ENCODE measurements at places on chromosomes 2 and 18.

DNA sequence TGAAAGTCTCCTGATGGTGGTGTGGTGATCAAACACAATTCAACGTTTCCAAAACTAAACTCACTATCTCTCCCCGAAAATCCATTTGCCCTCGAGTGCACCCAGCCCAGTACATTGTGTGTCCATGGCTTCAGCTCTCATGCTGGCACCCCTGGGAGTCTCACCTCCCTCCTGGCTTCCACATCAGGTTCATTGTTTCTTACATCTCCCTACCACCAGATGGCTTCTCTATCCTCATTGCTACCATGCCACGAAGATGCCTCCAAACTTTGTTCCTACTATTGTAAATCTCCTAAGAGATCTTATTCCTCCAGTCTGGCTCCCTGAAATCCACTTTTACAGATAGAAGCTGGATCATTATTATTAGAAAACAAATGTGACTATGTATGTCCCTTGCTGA lies 197.0 kb downstream of the MYT1L start:
- DNase-seq = no peak

- no peak for DNase-seq
Measured at GRCh38 chr2:134736167-134736880, 17.5 kb upstream of the TMEM163 start.

DNA sequence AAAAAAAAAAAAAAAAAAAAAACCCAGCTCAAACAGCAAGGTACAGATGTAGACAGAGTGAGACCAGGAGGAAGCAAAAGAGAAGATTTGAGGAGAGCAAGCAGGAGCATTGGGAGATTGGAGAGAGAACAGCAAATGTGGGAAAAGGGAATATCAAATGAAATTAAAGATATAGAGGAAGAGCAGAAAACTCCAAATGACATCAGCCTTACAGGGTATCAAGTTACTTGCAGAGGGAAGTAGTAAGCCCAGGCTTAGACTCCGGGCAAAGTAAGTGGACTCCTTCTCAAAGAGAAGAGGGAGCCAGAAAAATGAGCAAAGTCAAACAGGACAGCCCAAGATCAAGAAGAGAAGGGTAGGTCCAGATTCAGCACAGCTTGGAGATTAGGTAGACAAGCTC lies 93.3 kb upstream of the PPP1CB start:
- DNase-seq = no peak

DNA sequence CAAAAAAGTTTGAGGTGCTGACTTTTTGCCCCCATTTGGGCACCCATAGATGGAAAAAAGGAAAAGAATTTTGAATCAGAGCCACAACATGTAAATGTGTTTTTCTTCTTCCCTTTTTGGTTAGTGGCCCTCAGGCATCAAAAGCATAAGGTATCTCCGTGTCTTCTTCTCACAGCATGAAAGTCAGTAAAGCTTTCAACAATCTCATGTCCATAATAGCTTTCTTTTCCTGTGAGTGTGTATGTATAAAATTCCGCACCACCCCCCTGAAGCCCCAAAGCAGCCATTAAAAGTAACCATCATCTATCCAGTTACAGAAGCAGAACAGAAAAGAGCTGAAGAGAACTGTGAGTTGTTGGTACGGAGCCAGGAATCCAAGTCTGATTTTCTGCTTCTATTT lies 1539.7 kb upstream of the ACVR2A start:
- no peak for DNase-seq

GRCh38 chr2:27721884-27722485 lies 49.5 kb upstream of the MRPL33 start:
- no peak for DNase-seq

- DNase-seq = no peak
Measured at GRCh38 chr2:62150597-62151305, 45.2 kb upstream of the B3GNT2 start.

- DNase-seq = no peak
Measured at GRCh38 chr2:160615706-160616105, 122.1 kb upstream of the RBMS1 start.

DNA sequence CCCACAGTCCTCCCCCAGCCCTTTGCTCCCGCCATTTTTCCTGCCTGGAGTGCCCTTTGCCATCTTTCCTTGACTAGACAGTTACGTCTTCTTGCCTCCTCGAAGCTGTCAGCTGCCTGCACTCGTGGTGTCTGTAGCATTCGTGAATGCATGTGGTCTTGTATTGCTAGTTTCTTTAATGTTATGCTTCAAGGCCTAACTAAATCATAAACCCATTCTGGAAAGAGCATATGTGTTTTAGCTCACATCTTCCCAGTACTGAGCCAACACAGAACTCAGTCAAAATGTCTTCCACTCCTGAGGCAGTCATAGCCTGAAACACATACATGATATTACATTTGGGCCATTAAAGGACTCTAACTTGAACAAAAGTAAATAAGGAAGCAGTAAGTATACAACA lies 35.6 kb downstream of the SPC25 start:
- no peak for DNase-seq

GRCh38 chr2:10897956-10898355 lies 13.8 kb upstream of the KCNF1 start:
- no peak for DNase-seq

- no peak for DNase-seq
Measured at GRCh38 chr2:15771124-15771523, 169.2 kb upstream of the MYCN start.

DNA sequence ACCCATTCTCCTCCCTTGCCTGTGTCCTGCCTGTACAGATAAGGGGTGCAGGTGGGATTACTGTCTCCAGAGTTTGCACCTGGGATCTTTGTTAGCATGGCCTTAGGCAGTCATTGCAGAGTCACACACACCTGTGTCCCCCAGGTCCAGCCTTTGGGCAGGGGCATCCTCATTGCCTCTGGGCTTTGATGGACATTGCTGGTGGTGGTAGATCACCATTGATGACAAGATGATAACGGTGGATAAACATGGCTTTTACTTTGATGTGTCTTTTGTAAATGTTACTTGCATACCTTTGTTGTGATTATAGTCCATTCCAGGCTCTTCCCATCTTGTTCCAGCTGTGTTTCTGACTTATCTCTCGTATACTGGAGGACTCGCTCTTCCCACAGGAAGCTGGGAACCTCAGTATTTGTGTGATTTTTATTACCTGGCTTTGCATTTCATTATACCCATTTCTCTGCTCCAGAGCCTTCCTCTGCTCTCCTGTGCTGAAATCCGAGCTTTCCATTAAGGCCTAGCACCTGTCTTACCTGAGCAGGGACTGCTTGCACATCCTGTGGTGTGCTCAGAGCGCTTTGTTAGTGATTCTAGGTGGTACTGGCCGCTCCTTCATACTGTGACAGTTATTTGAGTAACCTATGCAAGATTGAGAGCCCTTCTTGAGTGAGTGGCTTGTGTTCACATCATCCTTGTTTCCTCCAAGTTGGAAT lies 79.2 kb downstream of the PTPRM start:
- DNase-seq = no peak

DNA sequence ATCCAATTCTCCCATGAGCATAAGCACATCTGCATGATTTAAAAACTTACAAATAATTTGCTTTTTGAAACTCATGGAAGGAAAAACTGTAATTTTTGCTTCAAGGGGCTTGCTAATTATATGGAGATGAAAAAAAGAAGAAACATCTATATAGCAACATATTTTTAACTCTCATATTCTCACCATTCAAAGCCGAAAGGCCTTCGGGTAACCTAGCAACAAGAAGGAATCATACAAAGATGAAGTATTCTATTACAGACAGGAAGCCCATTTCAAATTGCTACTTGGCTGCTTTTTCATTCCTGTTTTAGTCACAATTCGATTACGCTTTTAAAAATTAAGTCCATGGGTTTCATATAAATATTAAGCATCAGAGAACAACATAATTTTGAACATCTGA lies 39.2 kb upstream of the RNU4ATAC start:
- DNase-seq = no peak

GRCh38 chr2:98793897-98794830 lies 63.2 kb upstream of the MGAT4A start:
- no peak for DNase-seq

DNA sequence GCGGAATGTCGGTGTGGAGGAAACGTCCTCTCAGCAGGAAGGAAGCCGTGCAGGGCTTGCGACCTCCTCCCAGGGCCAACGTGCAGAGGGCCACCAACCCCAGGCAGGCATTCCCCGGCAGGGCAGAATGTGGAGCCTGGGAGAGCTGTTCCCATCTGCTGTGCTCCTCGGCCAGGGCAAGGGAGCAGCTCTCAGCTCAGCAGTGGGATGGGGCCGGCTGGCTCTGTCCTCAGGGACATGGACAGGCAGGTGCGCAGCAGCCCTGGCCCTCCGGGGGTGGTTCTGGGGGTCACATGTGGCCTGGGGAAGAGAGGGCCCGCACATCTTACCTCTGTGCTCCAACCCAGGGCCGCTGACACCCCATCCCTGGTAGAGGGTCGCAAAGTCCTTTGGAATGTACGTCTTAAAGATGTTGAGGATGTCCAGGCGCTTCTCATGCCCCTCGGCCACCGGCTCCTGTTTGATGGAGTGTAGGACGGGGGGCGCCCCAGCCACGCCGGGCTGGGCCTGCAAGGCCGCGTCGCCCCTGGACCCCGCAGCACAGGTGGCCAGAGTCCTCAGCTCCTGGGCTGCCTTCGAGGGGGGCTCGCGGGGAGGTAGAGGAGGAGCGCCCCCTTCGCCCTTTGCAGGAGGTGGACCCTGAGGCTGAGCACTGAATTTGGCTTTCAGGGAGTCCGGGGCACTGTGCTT lies 116.4 kb downstream of the ZNF516 start:
- no peak for DNase-seq

- no peak for DNase-seq
Measured at GRCh38 chr18:56333839-56334238, 304.6 kb downstream of the TXNL1 start.

- no peak for DNase-seq
Measured at GRCh38 chr18:28159055-28159454, 17.9 kb downstream of the CDH2 start.

DNA sequence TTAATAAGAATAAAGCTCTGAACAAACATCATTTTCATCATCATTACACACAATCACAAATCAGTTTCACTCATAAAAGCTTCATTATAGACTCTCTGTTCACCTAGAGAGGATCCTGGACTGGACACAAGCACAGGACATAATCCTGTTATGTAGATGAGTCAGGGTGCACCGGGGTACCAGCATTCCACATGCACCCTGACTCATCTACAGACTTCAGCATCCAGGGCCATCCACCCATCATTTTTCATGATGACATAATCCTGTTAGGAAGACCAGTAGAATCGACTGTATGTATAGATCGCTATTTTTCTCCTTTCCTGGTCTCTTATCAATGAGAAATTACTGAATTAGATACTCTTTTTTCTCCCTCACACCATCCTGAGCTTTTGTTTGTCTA lies 73.7 kb upstream of the PIK3C3 start:
- DNase-seq = no peak

DNA sequence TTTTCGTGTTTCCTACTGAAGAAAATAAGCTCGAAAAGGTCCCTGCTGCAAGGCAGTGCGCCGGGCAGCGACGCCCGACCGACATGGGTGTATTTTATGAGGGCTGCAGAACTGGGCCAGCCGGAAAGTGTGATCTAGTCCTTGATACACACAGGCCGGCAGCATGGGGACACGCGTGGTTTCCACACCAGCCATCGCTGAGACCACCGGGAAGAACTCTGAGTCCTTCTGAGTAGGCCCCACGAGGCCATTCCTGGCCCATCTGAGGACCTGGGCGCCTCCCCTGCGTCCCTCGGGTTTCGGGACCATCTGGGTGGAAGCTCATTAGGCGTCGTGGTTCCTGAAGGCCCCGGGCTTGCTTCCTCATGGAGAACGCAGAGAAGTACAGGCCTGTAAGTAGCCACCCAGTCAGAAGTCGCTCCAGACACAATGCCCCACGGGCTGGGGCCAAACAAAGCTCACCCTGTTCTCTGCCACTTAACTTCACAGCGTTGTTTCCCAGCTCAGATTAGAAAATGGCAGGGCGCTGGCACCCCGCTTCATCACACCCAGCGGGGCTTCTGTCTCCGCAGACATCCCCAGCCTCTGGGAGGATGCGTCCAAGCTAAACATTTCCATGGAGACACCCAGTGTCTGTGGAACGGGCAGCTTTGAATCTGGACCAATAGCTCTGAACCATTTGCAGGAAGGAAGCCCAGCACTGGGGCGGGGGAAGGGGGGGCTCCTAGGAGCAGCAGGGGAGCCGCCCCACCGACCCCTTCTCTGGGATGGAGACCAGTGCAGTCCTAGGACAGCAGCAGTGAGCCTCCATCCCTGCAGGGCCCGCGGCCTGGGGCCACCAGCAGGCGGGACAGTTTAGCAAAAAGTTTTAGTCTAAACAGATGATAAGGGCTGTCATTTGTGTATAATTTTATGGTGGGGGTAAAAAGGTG lies 2.4 kb downstream of the NFATC1 start:
- no peak for DNase-seq

DNA sequence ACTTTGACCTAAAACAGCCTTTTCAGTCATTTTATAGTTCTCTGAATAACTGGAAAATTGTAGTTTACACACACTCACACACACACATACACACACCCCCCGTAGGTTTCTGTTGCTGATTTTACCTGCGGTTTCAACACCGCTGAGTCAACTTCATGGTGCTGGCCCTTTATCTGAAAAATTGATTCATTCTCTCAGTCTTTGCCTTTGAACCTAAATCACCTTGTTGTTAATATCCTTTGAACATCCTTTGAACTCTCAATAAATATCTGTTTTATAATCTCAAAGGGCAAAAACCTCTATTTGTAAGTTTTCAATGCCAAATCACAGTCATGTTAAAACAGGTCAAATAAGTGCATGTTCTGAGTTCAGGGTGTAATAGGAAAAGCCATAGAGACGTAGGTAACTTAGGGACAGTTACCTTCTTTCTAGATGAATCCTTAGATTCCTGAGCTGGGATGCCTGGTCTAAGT lies 109.0 kb upstream of the BZW1 start:
- peak; percentile 15 for DNase-seq

GRCh38 chr2:157174321-157174720 lies 83.2 kb upstream of the GALNT5 start:
- DNase-seq = no peak

DNA sequence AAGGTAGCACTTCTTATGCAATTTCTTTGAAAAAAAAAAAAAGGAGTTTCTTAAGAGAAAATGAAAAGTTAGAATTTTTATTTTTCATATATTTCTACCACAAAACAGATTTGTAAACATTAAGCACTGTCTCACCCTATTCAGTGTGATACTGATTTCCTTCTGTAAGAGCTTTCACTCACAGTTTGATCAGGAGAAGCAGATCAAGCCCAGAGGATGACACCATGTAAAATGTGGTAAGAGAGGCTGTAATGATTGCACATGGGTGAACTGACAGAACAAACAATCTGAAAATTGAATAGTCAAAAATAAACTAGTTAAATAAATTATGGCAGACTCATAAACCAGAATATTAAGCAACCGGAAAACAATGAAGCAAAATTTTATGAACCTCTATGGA lies 54.5 kb downstream of the MEMO1 start:
- DNase-seq = no peak

DNA sequence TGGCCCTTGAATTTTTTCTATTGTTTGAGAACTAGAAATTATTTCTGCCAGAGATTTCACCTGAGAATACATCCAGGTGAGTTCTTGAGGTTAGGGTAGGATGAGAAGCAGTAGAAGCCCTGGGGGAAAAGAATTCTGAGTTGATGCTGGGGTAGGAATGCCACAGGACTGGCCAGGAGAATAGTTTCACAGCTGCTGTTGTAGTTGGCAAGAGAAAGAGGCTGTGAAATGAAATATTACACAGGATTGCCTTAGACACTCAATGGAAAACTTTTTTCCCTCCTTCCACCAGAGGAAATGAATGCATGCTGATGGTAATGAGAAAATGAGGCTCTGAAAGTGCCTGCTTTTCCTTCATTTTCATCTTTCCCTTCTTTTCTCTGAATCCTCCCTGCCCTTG lies 54.6 kb downstream of the PRKCE start:
- DNase-seq = no peak

GRCh38 chr2:95313296-95314131 lies 16.4 kb downstream of the KCNIP3 start:
- DNase-seq = no peak

- DNase-seq = no peak
Measured at GRCh38 chr18:36850527-36851201, 21.7 kb downstream of the KIAA1328 start.
